Caudate nucleus (tissue), 63 donors: ENCODE measurements at places on chromosomes 6 and 20.
A peak's percentile ranks its signal among the peaks of the same experiment; 100 is the strongest.

DNA sequence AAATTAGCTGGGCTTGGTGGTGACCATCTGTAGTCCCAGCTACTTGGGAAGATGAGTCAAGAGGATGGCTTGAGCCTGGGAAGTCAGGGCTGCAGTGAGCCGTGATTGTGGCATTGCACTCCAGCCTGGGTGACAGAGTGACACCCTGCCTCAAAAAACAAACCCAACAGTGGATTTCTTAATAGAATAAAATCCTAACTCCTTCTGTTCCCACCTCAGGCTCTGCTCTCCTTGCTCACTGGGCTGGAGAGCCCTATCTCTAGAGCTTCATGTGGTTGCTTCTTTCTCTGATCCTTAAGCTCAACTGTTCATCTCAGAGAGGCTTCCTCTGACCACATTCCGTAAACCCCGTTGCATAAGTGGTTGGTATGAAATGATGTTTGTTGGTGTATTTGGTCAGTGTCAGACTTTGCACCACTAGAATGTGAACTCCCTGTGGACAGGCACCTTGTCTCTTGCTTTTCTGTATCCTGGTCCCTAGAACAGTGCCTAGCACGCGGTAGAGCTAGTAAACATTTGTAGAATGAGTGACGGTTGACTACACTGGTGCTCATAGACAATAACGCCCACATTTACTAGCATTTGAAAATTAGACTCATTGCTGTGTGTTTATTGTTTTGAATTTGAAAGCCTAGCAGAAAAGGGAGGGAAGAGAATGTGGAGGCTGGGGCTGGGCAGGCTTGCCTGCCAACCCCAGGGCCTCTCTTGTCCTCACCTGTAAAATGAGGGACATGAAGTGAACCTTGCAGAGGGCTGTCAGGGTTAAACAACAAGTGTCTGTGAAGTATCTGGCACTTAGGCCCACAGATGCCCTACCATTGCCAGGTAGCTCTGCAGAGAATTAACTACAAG is 4.2 kb downstream of the MAPRE1 start:
- no peak for DNase-seq

- no peak for DNase-seq
Measured at GRCh38 chr6:168126566-168127383, 47.8 kb upstream of the FRMD1 start.

- DNase-seq: no peak
Measured at GRCh38 chr6:167122827-167123657, at the start of gene CCR6. CCR6 (plus strand) TSS chr6:167123096; CDS start chr6:167136135, 13,039 bp downstream.

GRCh38 chr6:108637963-108638362 is 77.2 kb downstream of the FOXO3 start:
- DNase-seq: no peak

DNA sequence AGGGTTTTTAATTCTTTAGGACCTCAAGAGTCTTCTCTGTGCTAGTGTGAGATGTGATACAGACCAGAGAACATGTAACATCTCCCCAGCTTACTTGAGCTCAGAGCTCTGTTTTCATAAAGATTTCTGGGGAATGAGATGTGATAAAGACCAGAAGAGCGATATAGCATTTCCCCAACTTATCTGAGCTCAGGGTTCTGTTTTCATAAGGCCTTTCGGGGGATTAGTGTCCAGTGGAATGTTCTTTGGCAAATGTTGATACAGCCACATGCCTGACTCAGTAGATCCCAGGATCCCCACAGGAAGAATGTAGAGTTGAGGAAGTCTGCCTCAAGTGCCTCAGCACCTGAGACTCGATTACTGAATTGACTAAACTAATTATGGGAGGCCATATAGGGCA is 18.7 kb upstream of the TOP1 start:
- no peak for DNase-seq

GRCh38 chr20:32583581-32584070 is 1.5 kb downstream of the NOL4L start:
- no peak for DNase-seq

GRCh38 chr6:166852451-166852975 is 103.8 kb downstream of the RNASET2 start:
- no peak for DNase-seq

DNA sequence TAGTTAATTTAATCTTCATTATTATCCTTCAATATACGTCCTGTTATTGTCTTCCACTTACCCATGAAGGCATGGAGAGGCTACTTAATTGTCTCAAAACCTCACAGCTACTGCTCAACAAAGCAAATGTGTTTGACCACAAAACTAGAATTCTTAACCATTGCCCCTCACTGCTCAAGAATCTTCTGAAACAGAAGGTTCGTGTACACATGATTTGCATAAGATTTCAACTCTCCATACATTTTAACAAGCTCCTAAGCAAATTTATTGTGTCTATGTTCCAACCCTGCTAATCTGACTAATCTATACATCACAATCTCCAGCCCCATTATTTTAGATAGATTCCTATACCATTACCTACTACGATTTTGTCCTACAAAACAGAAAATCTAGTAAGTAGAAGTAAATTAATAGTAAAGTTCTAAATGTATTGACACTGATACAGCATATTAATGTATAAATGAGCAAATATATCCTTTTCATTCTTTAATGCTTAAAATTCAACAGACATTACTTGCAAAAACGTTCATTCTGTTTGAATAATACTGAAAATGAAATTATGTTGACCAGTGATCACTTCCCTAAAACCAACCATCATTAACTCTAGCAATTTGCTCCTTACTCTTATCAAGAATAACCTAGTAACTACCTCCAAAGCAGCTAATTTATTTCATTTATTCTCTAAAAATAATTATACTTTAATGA is 89.7 kb upstream of the RNF217 start:
- DNase-seq: no peak

DNA sequence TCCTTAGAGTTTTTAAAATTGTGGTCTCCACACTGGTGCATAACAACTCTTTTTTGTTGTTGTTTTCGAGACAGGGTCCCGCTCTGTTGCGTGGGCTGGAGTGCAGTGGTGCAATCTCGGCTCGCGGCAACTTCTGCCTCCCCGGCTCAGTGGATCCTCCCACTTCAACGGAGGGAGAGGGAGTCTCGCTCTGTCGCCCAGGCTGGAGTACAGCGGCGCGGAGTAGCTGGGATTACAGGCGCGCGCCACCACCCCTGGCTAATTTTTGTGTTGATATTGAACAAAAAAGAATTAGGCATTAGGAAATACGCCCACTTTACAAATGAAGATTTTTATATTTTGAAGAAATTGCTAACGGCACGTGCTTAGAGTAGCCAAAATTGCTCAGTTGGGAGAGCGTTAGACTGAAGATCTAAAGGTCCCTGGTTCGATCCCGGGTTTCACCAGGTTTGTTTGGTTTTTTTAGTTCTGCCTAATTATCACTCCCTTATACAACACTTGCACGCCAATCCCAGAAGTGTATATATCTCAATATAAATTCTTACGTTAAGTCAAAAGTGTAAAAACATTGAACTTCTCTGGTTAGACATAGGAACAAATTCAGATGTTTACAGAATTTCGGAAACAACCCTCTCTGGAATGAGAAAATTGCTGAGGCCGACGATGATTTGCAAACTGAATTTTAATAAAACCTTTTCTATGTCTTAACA is 159.6 kb downstream of the TRIM27 start:
- no peak for DNase-seq

GRCh38 chr20:49539481-49540231 is 28.3 kb downstream of the PTGIS start:
- no peak for DNase-seq

DNA sequence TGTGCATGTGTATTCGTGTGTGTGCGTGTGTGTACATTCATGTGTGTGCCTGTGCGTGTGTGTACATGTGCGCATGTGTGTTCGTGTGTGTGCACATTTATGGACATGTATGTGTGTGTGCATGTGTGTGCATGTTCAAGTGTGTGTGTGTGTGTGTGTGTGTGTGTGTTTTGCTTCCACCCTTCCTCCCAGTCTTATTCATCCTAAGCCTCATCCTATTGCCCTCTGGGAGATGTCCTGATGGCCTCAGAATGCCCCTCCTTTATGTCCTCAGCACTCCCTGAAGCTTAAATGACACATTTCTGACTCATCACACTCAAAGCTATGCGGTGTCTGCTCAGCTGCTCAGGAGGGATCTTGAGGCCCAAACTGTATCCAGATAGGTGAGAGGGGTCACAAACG is 76.6 kb upstream of the CCDC167 start:
- DNase-seq: no peak

DNA sequence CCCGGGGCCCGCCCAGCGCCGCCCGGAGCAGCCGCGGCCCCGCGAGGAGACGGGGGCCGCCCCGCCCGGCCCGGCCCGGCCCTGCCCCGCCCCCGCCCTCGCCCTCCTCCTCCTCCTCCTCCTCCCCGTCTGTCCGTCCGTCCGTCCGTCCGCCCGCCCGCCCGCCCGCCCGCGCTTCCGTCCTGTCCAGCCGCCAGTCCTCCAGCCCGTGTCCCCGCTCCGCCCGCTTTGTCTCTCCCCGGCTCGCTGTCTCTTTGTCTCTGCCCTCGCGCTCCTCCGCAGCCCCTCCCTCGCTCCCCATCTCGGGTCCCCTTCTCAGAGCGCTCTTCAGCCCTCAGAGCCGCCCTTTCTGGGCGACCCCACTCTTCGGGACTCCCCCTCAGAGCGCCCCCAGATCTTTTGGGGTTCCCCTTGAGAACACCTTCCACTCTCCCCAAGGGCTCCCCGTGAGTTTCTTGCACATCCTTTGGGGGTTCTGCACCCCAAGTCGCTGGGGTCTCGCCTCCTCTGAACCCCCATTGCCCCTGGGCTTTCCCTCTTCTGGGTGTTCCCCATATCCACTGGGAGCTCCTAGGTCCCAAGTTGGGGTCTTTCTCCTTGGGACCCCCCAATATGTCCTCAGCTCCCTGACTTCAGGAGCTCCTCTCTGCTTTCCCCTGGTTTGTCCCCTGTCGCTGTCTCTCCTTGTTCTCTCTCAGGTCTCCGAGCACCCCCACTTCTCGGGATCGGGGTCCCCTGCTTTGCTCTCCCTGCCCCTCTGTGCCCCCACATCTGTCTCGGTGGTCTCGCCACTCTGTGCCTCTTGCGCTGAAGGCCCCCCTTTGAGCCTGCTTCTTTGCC is 79.5 kb upstream of the MYL9 start:
- peak; percentile 58 for DNase-seq

- DNase-seq: no peak
Measured at GRCh38 chr6:51936531-51937290, 150.7 kb downstream of the PKHD1 start.

DNA sequence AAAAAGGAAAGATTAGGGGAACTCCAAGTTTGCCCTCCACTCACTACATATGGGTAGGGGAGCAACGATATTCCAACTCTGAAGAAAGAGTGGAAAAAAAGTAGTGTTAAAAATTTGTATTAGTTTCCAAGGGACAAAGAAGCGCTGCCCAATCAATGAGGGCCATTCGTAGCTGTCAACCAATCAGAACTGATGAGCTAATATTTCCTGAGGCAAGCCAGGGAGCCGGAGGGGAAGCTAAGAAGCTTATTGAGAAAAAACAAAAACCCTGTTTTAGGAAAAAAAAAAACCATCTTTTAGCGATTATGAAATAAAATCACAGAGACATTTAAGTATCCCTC is 59.5 kb downstream of the TRIM38 start:
- DNase-seq: peak; percentile 40

DNA sequence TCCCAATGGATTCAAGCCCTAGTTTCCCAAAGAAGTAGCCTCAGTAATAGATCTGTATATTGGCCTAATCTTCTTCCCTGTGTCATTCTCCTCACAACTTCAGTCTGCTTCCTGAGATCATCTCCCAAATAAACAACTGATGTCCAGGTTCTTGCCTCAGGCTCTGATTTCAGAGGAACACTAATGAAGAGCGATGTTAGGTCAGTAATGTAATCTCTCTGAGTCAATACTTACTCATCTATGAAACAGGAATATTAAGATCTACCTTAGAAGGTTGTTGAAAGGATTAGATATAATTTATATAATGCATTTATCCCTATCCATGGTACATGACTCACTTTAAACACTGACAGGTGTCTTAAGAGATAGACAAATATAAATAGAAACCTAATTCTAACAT is 246.0 kb upstream of the FLRT3 start:
- DNase-seq: no peak

GRCh38 chr6:3766214-3766613 is 14.7 kb upstream of the PXDC1 start:
- DNase-seq: no peak

GRCh38 chr6:108844135-108844534 is 4.1 kb upstream of the ARMC2 start:
- DNase-seq: no peak

GRCh38 chr6:126914801-126915200 is 203.7 kb upstream of the RSPO3 start:
- no peak for DNase-seq

DNA sequence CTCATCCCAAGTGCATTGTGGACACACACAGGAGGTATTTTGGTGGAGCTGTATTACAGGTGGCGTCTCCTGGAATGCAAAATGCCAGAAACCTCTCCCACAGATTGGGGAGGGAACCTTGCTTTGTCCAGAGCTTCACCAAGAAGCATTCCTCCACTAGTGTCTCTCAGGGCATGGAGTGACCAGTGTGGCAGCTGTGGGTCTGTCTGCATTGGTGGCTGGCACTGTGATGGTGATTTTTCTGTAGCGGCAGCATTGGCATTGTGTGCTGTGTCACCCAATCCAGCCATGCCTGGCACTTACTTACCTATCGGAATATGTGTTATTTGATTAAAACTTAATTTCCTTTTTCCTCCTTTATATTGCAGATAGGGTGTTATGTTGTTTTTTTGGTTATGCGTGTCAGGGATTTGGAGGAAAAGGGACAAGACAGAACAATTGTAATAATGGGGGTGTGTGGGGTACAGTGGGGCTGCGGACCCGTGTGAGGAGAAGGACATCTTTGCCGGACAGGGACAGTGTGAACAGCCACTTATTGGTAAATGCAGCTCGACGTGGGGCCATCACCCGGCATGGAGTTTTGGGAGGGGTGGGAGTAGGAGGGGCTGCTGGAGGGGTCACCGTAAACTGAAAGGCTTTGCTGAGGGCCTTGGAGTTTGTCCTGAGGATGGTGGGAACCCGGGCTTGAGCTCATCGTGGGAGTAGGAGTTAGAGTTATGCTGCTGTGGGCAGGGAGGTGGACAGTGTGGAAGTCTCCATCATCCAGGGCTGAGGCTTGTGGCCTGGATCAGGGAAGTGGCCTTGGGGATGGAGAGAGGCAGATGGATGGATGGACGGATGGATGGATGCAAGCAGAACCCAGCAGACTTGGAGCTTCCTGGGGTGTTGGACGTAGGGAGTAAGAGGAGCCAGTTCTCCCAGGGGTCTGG is 105.0 kb downstream of the SYCP2 start:
- DNase-seq: no peak

- DNase-seq: no peak
Measured at GRCh38 chr6:111604259-111605099, 1.2 kb downstream of the TRAF3IP2 start.
